ENCODE measurements at places on chromosomes 1 and 21. TPM values are rescaled to one million over a fixed set of nuclear protein-coding genes. Genes with fewer than 3 reads are reported as not detected.

GRCh38 chr1:183074215-183074614 is 51.0 kb downstream of the LAMC1 start:
- no peaks in the 10 kb centered on the region for H3K36me3 ChIP-seq
- peaks cover 7% of the 10 kb centered on the region for H3K4me1 ChIP-seq

DNA sequence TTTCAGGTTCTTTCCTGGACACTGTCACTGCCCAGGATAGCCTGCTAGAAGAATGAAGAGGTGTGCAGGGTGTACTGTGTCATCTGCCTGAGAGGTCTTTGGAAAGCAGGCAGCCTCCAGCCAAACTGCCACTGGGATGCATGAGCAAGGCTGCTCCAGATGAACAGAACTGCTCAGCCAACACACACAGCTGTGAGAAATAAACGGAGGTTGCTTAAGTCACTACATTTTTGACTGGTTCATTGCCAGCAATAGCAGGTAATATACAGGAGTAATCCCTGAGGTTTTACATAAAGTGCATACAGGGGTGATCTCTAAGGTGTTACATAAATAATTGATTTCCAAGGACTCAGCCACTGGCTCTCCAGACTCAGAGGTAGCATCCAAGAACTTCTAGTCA is 516.9 kb downstream of the BRINP3 start:
- DNase-seq, result no peak
- no peak overlapping the region for H3K4me3 ChIP-seq
- H3K36me3 ChIP-seq, result no peaks in the 10 kb centered on the region
- no peak overlapping the region for H3K27ac ChIP-seq

DNA sequence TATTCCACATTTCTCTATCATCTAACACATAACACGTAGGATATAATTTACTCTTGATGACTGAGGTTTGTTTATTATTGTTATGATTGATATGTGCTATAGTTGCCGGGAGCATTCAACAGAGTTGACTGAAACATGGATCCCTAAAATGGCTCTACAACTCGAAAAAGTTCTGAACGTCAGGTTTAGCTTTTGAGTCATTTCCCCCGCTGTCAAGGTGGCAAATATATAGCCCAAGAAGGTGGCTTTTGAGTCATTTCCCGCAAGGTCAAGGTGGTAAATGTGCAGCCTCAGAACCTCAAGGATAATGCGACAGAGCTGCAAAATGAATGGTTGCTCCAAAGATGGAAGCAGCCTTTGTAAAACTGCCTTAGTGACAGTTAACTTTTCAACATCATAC is 104.0 kb downstream of the NIBAN1 start:
- H3K4me3 ChIP-seq, result no peak overlapping the region
- DNase-seq, result no peak
- no peak overlapping the region for H3K27ac ChIP-seq

- H3K27me3 ChIP-seq, result no peaks in the 10 kb centered on the region
- no peak overlapping the region for H3K27ac ChIP-seq
- no peaks in the 10 kb centered on the region for H3K4me1 ChIP-seq
- H3K36me3 ChIP-seq, result no peaks in the 10 kb centered on the region
Observed at GRCh38 chr1:229104654-229105053, 166.3 kb upstream of the RAB4A start.

DNA sequence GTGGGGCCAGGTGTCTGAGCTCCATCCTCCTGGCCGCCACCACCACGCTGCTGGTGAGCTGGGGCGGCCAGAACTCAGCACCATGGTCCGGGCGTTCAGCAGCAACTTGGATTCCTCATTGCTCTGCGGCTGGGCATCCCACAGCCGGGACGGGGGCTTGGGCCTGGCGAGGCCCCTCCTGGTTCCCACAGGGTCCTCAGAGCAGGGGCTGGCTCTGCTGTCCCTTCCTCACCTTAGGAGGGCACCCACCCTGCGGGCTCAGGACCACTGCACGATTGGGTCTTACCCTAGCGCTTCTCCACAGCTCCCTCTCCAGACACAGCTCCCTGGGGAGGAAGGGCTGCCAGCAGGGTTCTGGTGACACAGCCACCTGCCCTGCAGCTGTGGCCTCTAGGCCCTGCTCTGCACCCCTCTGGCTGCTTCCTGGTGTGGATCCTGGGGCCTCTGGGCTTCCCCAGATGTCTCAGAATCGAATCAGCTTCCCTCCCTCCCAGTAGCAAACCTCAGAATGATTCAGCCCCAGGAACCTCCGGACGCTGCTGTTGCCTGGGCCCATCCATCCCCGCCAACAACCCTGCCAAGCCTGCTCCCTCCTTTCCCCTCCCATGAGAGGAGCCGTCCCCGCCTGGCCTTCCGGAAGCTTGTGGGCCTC is 25.0 kb downstream of the CRYAA start:
- peaks cover 11% of the 10 kb centered on the region for H3K4me1 ChIP-seq
- peaks cover 1% of the 10 kb centered on the region for H3K36me3 ChIP-seq
- H3K27ac ChIP-seq, result no peak overlapping the region
- DNase-seq, result no peak
- no peak overlapping the region for H3K4me3 ChIP-seq

FCAMR gene
- not detected for total RNA-seq

SPRR3 gene
- total RNA-seq, result not detected

Data from activated naive CD8-positive, alpha-beta T cell treated with anti-CD3 and anti-CD28 coated beads for 36 hours (primary cell).